Colonic mucosa (tissue), 4 donors: ENCODE measurements at places on chromosomes 12 and 14. TPM values are rescaled to one million over a fixed set of nuclear protein-coding genes. Genes with fewer than 3 reads are reported as not detected.

AQP6 gene
- total RNA-seq = not detected

ESRRB gene
- 0.21 TPM for total RNA-seq

- DNase-seq = no peak
Observed at GRCh38 chr12:90099288-90099687, 390.6 kb upstream of the ATP2B1 start.

- peak; percentile 35 for DNase-seq
Observed at GRCh38 chr12:19988459-19988873, 379.9 kb upstream of the PDE3A start.
